WTC11 (cell line): ENCODE measurements at places on chromosomes 2 and 18.

- no peak for DNase-seq
These were observed 51.3 kb upstream of the ODC1 start for GRCh38 chr2:10499275-10499907.

GRCh38 chr2:28452534-28453081 is 43.3 kb upstream of the PLB1 start:
- DNase-seq: peak; percentile 87

GRCh38 chr2:234146087-234146826 is 95.8 kb downstream of the SPP2 start:
- DNase-seq: no peak

DNA sequence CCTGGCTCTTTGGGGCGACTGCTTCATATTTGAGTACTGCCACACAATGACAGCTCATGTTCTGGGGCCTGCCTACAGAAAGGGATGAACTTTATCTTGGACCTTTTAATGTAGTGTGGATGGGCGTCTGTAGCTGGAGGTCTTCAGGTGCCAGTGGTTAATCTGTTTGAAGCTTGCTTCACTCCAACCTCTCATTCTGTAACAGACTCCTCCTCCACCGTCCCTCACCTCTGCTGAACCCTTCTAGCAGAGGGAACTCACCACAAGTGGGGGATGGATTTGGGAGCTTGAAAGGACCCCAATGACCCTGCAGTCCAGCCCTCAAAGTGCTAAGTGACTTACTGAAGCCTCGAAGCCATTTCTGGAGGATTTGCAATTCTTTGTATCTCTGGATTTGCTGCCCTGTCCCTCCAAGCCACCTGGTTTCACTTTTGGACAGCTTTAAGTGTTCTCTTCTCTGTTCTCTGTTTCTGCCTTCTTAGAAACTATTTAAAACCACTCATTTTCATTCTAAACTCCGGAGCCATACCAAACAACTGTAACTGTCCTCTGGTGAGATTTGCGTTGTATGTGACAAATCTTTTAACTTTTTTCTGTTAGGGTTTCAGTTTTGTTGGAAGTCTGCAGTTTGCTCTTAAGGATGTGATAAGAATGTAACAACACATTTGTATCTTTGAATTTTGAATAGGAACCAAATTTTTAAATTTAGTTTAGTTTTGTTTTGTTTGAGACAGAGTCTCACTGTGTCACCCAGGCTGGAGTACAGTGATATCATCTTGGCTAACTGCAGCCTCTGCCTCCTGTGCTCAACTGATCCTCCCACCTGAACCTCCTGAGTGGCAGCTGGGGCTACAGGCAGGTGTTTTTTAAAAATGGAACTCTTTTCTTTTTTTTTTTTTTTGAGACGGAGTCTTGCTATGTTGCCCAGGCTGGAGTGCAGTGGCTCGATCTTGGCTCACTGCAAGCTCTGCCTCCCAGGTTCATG is 37.0 kb upstream of the CASP8 start:
- DNase-seq: no peak

DNA sequence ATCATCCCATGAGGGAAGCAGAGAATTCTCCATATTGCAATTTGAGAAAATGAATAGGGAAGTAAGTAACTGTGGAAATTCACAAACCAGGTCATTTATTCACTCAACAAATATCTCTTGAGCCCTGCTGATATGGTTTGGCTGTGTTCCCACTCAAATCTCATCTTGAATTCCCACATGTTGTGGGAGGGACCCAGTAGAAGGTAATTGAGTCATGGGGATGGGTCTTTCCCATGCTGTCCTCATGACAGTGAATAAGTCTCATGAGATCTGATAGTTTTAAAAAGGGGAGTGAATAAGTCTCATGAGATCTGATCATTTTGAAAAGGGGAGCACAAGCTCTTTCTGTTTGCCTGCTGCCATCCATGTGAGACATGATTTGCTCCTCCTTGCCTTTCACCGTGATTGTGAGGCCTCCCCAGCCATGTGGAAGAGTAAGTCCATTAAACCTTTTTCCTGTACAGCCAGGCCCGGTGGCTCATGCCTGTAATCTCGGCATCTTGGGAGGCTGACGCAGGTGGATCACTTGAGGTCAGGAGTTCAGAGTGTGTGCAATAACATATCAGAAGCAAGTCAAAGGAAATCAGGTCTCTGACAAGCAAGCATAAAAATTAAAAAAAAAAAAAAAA is 193.2 kb downstream of the NDUFA10 start:
- no peak for DNase-seq

- DNase-seq: no peak
These were observed 140.6 kb upstream of the NOSTRIN start for GRCh38 chr2:168661863-168662256.

GRCh38 chr2:74292751-74293150 is 50.5 kb downstream of the SLC4A5 start:
- no peak for DNase-seq

DNA sequence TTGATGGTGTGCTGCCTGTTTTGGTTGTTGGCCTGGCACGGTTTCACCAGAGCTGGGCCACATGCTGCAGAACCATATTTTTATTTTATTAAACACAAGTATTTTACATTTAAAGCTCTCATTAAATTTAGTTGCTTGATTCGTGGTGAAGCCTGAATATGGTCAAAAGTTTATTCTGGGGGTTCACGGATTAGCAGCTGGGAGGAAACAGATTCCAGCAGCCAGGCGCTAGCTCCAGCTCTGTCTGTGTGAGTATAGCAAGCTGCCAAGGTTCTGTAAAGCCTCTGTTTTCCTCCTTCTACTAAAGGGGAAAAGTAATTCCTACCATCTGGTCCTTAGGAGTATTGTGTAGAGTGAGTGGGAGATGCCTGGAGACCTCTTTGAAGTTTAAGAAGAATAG is 22.5 kb downstream of the GATA6 start:
- no peak for DNase-seq

DNA sequence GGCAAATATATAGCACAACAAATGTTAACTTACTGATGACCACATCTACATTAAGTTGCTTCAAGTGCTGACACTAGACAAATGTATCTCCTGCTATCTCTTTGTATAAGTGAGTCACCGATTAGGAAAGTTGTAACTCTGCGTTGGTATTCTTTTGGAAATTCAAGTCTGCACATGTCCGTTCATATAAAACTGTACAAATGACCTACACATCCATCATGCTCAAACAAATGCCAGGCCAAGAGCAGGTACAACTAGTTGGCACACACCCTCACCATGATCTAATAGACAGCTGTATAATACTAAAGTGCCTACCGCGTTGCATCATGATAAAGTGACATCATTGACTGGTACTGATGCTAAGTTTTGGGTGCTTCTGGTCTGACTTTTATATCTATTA is 141.1 kb downstream of the RBMS1 start:
- no peak for DNase-seq

DNA sequence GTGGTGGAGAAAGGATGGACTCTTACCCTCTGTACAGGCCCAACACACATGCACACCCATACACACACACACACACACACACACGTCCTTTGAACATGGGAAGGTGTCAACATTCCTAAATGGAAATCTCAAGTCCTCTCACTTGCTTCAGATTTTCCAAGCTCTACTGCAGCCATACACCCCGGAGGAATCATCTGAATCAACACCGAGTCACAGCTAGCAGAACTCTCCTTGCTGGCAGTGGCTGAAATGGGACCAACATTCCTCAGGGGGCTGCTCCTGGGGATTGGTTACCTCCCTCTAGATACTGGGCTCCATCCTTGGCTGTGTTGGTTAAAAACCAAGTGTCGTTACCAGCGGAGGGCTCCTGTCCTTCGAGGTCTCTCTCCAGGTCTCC is 112.7 kb downstream of the BCL11A start:
- no peak for DNase-seq

GRCh38 chr2:108324531-108325255 is 36.0 kb downstream of the SULT1C2 start:
- DNase-seq: no peak

GRCh38 chr2:172297950-172298349 is 129.4 kb upstream of the ITGA6 start:
- no peak for DNase-seq

GRCh38 chr2:95301876-95302641 is 4.9 kb downstream of the KCNIP3 start:
- no peak for DNase-seq

GRCh38 chr2:160493227-160494028 is at the start of gene RBMS1:
Gene RBMS1 (minus strand): TSS chr2:160493807. CDS start chr2:160493363, 444 bp downstream.
- DNase-seq: peak; percentile 73

GRCh38 chr2:68404164-68404563 is 39.1 kb downstream of the PLEK start:
- DNase-seq: no peak

- no peak for DNase-seq
These were observed 14.1 kb downstream of the PER2 start for GRCh38 chr2:238274152-238274865.

- DNase-seq: no peak
These were observed 1.7 kb upstream of the NDUFV2 start for GRCh38 chr18:9100796-9101195.

DNA sequence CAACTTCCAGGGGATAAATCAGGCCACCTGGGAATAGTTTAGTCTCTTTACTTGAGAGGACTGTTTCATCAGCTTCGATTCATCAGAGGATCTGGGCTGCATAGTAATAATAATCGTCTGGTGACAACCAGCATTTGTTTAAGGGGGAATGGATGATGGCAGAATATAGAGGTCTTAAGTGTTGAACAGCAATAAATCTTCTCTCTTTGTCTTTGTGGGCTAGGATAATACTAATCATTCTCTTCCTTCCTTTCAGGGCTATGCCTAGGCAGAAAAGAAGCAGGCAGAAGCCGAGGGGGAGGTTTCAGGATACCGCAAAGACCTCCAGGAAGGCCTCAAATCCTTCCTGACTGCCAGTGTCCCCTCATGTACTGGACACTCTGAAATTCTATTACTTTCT is 150.4 kb upstream of the GAREM1 start:
- DNase-seq: no peak

- DNase-seq: no peak
These were observed 41.0 kb downstream of the COPS8 start for GRCh38 chr2:237126519-237127174.

DNA sequence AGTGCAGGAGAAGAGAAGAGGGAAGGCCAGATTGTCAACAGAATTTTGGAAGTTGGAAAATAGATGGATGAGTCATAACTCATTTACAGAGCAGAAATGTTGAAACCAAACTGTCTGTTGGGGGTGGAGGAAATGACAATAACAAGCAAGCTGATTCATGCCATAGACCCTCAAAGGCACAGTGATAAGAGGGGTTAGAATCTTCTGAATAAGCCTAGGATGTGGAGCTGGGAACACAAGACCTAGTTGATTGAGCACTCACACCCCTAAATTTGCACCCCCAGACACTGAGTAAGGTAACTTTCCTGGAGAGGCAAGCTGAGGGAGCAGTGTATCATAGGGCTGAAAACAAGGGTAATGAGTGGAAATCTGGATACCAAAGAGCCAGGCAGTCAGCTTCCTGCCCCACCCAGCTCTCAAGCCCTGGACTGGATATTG is 141.4 kb downstream of the SCG2 start:
- no peak for DNase-seq

DNA sequence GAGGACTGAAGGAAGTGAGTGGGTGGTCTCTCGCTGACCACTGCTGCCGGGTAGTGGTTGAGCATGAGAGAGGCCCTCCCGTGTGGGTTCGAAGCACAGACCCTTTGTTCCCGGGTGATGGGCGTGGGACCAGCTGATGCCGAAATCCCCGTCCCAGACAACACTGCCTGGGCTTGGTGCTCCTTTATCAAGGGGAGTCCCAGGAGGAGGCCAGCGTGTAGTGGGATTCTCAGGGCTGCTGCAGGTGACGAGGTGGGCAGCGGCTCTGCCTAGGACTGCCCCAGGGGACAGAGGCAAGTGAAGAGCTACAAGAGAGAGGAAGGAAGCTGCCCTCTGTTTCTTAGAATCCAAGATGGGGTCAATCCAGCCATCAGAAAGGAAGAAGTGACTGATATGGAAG is 251.3 kb upstream of the PXDN start:
- DNase-seq: no peak

- DNase-seq: peak; percentile 85
These were observed 61.4 kb downstream of the TGOLN2 start for GRCh38 chr2:85266146-85267041.

DNA sequence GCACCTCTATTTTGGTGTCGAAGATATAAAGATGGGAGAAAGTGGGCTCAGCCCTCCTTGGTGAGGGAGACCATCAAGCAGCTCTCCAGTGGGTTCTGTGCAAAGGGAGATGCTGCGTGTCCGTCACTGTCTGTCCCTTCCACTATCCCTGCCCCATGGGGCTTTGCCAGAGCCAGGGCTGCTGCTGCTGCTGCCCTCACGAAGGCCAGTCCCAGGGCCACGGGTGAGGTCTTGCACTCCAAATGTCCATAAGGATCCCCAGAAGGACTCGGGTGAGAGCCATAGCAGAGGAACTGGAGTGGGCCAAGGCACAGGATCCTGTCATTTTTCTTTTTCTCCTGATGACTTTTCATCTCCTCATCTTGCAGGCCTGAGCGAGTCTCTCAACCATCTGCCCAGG is 3.7 kb upstream of the DIPK1C start:
- DNase-seq: no peak

GRCh38 chr2:119455066-119455718 is 23.5 kb downstream of the TMEM37 start:
- DNase-seq: no peak

GRCh38 chr18:515156-515815 is 14.8 kb upstream of the COLEC12 start:
- peak; percentile 19 for DNase-seq

DNA sequence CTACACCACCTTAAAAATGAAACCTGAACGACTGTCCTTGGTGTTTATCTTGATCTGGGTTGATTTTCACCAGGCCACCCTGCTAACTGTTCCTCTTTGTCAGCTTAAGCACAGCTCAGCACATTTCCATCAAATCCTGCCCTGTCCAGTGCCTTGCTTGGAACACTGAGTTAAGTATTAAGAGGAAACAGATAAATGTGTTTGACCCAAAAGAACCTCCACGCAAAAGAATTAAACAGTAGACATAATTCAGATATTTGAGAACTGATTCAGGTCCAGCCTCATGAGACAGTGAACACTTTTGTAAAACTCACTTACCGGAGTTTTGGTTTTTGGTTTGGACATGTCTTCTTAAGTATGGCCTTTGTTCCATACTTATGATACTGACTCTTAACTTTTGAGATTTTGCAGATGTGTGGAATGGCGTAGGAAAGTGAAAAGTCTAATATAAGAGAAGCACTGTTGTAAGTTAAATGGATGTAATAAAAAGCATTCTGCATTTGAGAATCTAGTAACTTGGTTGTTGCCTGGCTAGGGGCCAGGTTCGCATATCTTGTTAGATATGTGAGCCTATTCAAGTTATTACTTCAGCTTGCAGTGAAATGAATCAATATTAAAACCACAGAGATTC is 88.9 kb upstream of the SERPINE2 start:
- DNase-seq: no peak

DNA sequence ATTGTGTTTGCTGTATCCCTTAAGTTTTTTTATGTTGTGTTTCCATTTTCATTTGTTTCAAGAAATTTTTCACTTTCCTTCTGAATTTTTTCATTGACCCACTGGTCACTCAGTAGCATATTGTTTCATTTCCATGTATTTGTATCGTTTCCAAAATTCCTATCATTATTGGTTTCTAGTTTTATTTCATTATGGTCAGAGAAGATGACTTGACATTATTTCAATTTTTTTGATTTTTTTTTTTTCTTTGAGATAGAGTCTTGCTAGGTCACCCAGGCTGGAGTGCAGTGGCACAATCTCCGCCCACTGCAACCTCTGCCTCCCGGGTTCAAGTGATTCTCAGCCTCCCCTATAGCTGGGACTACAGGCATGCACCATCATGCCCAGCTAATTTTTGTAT is 11.3 kb upstream of the CAB39 start:
- no peak for DNase-seq

- peak; percentile 50 for DNase-seq
These were observed 149.6 kb downstream of the IRS1 start for GRCh38 chr2:226649871-226650660.

GRCh38 chr2:12737738-12738485 is 21.2 kb downstream of the TRIB2 start:
- no peak for DNase-seq
